ENCODE measurements at places on chromosomes 4 and X.

DNA sequence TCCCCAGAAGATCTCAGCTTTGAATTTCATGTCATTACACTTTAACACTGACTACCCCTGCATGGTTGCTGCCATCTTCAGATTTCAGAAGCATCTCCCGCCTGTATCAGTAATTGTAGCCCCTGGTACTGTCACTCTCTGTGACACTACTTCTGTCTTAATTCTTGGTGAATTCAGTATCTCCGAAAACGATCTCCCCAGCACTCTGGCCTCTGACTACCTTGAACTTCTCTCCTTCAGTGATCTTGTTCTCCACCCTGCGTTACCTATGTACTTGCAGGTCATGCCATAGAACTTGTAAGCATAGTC is 53.8 kb upstream of the ABCG2 start:
- no peak for DNase-seq

- no peak for DNase-seq
Observed at GRCh38 chr4:88285235-88285653, 883 bp upstream of the PPM1K start.

DNA sequence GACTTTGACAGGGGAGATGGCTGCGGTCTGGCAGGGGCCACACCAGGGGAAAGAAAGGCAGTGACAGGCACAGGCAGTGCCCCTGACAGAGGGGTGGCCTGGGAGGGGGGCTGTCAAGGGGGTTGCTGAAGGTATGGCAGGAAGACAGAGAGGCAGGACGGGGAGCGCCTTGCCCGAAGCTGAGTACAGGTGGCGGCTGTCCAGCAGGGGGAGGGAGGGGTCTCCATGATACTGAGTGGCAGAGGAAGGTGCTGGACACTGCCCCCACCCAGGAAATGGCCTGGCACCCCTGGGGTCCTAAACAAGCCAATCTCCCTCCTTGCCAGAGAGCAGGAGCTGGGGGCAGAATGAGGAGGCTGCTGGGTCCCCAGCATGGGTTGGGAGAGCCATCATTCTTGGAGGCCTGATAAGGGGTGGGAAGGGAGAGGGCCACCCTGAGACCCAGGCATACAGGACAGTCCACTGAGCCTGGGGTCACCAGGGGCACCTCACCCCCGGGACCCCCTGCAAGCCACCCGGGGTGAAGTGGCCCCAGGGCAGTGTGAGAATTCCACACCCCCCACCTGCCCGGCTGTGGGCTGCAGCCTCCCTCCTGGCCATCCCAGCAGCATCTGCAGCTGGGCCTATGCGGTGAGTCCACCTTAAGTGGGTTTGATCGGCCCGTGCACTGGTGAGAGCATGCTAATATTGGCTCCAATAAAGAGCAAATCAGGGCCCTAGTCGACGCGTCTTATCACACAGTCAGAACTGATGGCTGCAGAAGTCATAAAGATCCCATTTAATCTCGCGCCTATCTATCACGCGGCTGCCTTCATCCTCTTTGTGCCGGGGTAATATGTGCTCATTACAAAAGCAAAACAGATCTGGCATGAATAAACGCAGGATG is 108.5 kb downstream of the FAM53A start:
- DNase-seq: no peak

DNA sequence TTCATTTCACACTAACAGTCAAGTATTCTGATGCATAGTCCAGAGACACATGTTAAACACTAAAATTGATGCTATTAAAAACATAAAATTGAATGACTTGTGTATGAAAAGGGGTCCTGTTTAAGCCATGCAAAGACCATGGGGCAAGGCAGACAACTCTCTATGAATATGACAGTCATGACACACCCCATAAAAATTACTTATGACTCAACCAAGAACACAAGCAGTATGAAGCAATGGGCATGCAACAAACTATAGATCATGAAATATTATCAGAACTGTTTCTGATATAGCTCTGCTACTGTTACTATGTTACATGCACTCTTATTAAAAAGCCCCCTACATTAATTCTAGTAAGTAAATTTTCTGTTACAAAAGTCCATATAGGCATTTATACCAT is 57.5 kb upstream of the ZCCHC13 start:
- no peak for DNase-seq

DNA sequence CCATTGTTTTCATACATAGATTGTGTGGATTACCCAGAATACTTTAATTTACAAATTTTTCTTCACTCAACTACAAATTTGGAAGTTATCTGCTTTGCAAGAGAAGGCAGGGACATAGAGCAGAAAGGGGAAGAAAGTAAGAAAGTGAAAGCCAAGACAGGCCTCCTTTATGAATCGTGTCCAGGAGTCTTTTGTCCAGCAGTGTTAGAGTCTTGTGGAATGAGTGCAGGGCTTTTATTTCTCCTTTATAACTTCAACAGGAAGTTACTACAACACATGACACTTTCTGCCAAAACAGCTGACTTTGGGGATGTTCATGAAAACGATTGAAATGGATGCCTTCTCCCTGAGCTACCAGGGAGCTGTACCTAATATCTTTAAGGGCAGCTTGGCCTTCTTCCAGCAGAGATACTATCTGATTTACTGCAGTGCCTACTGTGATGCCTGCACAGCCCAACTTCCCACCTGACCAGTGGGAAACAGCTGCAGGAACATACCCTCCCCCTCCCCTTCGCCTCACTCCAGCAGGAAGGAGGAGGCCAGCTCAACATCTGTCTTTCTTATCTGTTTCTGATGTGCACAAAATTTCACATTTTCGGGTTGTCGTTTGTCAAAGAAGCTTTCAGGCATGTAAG is 557.7 kb upstream of the SLIT2 start:
- no peak for DNase-seq

GRCh38 chr4:47374477-47374876 is 89.0 kb downstream of the COMMD8 start:
- no peak for DNase-seq

- no peak for DNase-seq
Observed at GRCh38 chrX:21586001-21586400, 72.1 kb downstream of the KLHL34 start.

GRCh38 chr4:9979101-9979701 is 42.1 kb downstream of the SLC2A9 start:
- DNase-seq: peak; percentile 2

DNA sequence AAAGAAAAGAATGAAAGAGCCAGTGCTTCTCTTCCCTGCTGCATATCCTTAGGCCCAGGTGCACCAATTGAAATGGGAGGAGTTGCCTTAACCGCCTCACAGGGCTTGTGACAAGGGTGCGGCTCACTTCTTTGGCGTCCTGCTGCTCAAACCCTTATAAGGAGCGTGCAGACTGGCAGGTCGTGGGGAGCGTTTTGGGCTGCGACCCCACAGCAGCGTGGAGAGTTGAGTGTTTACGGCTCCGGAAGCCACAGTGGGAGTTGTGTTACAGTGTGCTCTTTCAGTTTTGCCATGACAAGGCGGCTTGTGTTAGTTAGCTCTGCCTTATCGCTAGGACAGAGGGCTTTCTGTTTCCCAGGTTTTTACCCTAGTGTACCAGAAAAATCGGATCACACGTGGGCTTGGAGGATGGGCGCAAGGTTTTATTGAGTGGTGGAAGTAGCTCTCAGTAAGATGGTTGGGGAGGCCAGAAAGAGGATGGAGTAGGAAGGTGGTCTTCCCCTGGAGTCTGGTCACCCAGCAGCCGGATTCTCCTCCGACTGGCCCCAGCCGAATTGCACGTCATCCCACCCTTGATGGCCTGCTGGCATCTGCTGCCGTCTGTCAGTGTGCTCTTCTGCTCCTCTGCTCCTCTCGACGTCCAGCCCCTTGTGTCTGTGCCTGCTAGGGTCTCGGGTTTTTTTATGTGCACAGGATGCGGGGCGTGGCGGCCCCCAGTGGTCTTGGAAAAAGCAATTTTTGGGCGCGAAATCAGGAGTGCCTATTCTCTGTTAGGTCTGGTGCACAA is 718.9 kb downstream of the ARAP2 start:
- DNase-seq: no peak

- DNase-seq: no peak
Observed at GRCh38 chrX:30643313-30643821, 9.9 kb upstream of the GK start.

DNA sequence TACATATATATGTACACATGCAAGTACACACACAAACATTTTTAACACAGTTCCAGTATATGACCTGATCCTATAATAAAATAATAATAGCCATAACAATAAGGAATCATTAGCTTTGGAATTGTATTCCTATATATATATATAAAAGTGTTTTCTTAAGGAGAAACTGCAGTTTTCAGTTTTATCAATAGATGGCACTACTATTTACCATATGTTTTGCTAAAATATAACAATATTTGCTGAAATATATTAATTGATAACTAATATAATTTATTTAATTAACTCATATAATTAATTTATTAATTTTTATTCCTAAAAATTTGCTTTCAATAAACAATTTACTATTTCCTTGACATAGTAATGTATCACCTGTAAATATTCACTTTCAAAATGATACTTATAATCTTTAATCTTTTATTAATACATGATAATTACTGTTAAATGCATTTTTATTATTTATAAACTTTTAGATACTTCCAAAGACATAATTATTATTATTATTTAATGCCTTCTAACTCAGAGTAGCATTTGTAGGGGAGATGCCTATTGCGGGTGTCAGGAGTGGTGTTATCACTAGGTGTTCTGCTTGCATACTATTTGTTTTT is 599.5 kb downstream of the FSTL5 start:
- no peak for DNase-seq

- no peak for DNase-seq
Observed at GRCh38 chr4:83205760-83206159, 78.8 kb downstream of the COQ2 start.

- DNase-seq: no peak
Observed at GRCh38 chr4:86935566-86935852, 698 bp downstream of the AFF1 start.

DNA sequence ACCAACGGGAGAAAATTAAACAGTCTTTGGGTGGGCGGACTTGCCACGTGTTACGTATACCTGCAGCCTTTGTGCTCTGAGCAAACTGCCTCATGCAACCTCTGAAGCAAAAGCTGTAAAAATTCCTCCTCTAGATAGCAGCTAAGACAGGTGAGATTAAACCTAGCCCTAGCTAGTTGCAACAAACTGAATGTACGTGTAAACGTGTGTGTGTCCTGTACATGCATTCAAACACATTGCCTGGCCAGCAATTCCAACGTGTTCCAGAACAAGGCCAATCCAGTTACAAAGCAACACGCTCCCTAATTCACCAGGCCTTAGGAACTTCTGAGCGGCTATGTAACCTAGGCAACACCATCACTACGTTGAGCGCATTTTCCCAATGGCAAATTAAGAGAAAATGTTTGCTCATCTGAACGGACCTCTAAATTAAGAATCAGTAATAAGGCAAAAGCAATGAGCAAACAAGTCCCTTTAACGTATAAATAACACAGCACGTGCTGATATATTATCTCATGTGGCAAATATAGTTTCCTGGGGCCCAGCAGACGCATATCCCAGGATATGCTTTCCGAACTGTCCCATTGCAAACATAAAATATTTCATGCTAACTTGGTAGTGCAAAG is 792 bp downstream of the PPID start:
- no peak for DNase-seq

- no peak for DNase-seq
Observed at GRCh38 chrX:130631011-130631410, 229.2 kb downstream of the RBMX2 start.

DNA sequence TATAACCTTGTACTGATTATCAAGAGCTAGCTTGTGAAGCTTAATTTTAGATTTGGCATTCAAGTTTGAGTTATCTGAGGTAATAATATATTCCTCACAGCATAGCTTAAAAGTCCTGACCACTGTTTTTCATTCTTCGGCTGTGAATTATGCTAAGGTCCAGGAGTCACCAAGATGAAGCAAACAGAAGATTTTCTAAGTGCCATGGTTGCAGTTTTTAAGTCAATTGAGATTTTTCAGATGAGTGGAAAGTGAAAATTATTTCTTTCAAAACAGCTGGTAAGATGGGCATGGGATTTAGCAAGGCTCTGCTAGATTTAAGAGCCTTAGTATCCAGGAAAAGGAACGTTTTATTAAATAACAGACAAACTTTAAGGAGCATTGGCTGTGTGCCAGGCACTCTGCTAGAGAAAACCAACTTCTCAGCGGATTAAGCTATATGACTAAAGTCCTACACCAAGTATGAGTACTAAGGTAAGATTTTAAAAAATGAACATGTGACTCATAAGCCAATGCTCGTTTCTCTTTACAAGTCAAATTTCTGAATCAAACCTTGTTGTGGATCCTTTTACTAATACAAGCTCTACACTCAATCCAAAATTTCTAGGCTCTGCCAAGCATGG is 149.9 kb upstream of the IL15 start:
- DNase-seq: no peak

GRCh38 chrX:116292183-116292582 is 121.6 kb downstream of the AGTR2 start:
- DNase-seq: no peak

GRCh38 chrX:16479206-16479869 is 170.6 kb upstream of the S100G start:
- no peak for DNase-seq

- no peak for DNase-seq
Observed at GRCh38 chrX:101759000-101759399, 99.3 kb upstream of the ARMCX2 start.

- no peak for DNase-seq
Observed at GRCh38 chrX:37904833-37905232, 57.5 kb upstream of the DYNLT3 start.

DNA sequence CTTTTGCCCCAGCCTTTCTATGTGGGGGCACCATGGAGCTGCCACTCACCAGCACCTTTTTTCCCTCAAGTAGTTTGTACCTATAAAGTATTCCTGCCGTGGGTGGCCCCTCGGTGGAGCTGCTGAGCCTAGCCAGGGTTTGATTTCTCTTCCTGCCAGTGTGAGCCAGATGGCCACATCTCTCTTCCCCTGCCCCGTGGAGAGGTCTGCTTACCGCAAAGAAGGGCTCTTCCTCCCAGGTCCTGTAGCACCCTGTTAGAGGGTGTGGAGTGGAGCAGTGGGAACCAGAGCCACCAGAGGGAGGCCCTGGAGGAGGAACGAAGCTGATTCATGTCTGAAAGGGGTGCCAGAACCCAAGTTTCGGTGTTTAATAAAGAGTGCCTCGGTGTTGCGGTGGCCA is 95.4 kb downstream of the PTTG2 start:
- DNase-seq: no peak

GRCh38 chr4:74410272-74410671 is 34.7 kb upstream of the AREG start:
- no peak for DNase-seq

DNA sequence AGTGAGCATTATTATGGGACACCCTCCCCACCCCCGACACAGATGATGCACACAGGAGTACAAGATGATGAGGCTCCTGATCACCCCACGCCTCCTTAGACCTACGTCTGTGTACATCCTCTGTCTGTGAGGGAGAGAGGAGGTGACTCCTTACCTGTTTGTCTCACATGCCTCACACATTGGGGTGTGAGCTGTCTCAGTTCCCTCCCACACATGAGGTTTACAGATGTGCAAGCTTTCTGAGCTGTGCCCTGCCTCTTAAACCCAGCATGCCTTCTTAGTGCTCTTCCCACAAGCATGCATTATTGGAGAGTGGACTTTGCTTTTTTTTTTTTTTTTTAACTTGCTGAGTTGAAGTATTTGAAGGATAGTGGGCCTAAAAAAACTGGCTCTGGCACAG is 76.7 kb downstream of the CLCN5 start:
- DNase-seq: no peak

- DNase-seq: no peak
Observed at GRCh38 chr4:84952004-84952403, 14.5 kb downstream of the WDFY3 start.

- no peak for DNase-seq
Observed at GRCh38 chr4:144666539-144667175, 20.7 kb downstream of the HHIP start.

Data from NCI-H2107 (cell line).